ENCODE measurements at places on chromosomes 2 and 18. TPM values are rescaled to one million over a fixed set of nuclear protein-coding genes. Genes with fewer than 3 reads are reported as not detected.
A peak's percentile ranks its signal among the peaks of the same experiment; 100 is the strongest.

DNA sequence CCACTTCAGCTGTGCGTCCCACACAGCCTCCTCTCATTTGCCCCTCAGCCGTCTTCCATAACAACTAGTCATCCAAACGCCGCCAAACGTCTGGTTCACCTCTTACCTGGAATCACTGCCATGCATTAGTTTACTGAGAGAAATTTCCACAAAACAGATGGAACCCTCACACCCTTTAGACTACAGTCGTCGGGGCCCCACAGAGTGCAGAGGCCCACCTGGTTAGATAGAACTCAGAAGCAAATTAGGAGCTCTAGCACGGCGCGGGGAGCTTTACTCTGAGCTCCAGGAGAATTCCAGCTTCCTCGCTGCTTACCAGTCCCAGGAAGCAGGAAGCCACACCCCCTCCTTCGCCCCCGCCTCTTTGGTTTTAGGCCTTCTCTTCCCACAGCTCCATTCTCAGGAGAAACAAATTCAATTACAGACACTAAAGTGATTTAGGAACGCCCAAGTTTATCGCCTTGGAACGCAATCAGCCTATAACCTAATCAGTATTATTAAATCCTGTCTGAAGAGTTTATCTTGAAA lies 9.4 kb downstream of the RNU2-63P start:
- no peak for DNase-seq

- no peak for DNase-seq
Measured at GRCh38 chr2:33605056-33605455, 6.0 kb upstream of the FAM98A start.

DNA sequence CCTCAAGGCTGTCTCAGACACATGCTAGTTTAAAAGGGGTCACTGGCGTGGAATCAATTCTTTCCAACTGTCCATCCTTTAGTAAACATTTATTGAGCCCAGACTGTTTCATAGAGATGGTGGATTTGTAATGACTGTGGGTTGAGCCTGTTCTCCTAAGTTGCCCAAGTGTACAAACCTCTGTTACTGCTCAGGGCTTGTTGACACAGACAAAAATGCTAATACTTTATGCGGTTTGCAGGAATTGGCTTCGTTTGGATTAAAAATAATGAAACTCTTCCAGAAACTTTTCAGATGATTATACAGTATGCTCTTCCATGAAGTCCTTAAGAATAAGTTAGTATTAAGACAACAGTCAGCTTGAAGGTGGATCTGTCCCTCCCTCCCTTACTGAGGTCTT lies 83.6 kb upstream of the MGAT5 start:
- DNase-seq: no peak

- no peak for DNase-seq
Measured at GRCh38 chr2:215712219-215712868, 276.5 kb upstream of the FN1 start.

DNA sequence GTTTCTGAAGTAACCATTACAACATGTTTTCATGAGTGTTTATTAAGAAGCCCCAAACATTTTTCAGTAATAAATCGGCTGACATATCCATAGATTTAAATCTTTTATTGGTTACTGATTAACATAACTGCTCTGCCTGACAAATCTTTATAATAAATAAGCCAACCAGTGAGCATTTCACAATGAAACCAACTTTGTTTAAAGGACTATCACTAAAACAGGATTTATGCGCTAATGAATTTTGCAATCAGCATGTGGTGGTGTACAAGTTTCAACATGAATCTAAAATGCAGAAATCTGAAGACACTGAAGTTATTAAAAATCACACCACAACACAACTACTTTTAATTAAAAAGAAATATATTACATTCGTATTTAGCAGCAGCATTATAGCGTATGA lies 166.7 kb downstream of the MEIS1 start:
- DNase-seq: no peak

- no peak for DNase-seq
Measured at GRCh38 chr18:73563901-73564472, 583.6 kb downstream of the FBXO15 start.

GRCh38 chr2:172181840-172182239 lies 79.1 kb upstream of the DLX2 start:
- DNase-seq: no peak

DNA sequence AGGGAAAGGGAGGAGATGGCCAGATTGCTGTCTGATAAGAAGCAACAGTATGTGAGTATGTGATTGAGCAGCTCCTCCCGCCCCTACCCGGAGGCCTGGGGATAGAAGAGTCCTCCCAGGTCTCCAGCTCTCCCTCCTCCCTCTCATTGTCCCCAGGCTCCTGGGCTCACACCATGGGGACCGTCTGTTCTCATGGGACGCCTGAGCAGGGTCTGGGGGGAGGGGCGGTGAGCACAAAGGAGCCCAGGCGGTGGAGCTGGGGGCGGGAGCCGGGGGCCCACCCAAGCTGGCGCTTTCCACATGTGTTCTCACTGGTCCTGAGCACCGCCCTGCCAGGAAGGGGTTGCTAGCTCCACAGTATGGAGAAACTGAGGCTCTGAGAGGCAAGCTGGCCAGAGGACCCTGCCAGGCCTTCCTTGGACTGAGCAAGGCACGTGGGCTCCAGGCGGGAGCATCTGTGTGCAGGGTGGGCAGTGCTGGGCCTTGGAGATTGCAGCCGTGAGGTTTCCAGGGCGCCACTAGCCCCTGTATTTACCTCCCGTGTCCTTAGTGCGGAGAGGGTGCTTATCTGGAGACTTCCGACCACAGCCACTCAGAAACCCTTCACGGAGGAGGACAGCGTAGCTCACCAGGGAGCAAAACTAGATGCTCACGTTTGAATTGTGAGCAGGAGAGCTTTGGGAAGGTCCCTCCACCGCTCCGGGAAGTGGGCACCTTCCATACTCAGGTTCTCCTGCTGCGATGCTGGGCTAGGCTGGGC lies 37.4 kb downstream of the PDIA6 start:
- DNase-seq: no peak

The SAG gene
- total RNA-seq: not detected

The INHBB gene
- total RNA-seq: 5.4 TPM

DNA sequence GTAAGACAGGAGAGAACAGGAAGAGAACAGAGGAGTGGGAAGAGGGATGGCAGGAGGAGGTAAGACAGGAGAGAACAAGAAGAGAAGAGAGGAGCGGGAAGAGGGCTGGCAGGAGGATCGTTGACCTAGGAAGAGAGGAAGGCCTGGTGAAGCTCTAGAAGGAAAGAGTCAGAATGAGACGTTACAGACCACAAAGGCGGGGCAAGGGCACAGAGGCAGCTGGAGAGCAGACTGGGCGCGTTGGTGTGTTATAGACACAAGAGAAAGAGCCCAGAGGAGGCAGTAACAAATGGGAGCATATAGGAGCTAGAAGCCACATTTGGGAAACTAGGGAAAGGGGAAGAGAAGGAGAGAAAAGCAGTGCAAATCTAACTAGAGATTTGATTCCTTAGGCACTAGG lies 26.6 kb downstream of the PTRHD1 start:
- no peak for DNase-seq

The CCDC68 gene
- 26.3 TPM for total RNA-seq

DNA sequence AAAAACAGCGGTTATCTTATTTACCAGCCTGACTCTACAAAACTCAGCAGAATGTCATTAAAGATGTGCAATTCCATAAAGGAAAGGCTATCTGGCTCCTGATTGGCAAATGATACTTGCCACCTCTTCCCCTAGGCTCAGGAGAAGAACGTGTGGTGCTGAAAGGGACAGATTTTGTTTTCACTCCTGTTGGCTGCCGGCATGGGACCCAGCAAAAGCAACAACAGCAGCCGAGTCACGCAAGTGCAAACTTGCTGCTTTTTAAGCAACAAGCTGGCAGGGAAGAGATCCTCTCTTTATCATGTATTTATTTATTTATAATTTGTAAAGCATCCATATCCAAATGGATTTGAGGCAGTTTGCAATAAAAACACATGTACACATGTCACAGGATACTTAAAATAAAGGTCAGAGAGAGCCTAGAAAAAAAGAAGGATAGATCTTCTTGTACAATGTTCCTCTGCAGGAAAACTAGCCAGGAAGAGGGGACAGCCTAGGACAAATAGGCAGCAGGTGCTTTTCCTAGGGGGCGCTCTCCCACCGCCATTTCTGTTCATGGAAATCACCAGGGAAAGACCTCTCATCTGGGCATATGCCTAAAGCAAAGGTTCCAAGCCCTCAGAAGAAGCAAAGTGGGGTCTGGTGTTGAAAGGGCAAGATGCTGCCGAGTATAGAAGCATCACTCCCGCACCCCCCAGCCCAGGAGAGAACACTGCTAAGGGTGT lies 799.3 kb downstream of the BCL11A start:
- DNase-seq: no peak

GRCh38 chr2:223585666-223586065 lies 16.5 kb downstream of the SCG2 start:
- DNase-seq: no peak

The RETSAT gene
- 33.6 TPM for total RNA-seq

DNA sequence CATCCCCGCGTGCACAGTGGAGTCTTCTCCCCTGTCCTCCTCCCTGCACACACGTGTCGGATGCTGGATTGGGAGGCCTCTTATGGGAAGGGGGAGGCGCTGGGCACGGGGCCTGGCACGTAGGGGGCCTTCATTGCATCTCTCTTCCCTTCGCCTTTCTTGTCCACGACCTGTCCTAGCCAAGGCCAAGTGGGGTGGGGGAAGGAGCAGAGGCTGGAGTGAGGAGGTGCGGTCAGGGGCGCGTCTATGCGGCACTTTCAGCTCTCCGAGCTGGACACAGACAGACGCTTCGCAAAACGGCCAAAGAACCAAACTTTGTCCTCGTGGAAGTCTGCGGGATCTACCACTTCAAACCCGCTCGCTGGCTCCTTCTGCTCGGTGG lies 13.4 kb downstream of the ALPG start:
- DNase-seq: no peak

GRCh38 chr2:173898178-173898668 lies 67.0 kb downstream of the SP3 start:
- DNase-seq: no peak

DNA sequence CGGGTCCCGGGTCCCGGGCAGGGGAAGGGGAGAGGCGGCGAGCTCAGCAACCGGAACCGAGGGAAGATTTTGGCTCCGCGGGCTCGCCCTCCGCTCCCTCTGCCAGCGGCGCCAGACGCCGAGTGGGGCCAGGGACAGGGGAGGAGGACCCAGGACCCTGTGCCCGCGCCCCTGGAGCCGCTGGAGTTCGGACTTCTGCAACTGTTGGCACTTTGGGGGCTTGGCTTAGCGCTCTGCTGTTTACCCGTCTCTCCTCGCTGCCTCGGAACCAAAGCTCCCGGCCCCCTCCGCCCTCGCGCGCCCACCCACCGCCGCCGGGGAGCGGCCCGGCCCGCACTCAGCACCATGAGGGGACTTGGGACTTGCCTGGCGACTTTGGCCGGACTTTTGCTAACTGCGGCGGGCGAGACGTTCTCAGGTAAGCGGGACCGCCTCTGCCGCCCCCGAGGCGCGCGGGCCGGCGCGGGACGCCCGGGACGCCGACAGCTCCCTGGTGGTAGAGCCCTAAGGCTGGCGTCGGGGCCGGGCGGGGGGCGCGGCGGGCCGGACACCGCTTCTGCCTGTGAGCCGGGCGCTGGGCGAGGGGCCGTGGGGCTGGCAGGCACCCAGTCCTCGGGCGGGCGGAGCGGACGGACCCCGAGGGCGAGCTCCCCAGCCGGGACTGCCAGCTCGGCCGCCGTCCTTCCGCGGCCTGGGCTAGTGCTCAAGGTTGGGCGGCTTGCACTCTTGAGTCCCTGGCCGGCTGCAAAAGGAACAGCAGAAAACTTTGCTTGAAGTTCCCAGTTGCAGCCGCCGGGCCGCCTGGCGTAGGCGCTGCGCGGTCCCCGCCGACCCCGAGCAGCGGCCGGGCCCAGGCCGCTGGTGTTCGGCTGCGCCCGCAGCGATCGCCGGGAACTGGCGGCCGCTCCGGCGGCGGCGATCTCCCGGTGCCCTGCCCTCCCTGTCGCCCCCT lies 634 bp downstream of the PTPRM start:
- peak; percentile 43 for DNase-seq

DNA sequence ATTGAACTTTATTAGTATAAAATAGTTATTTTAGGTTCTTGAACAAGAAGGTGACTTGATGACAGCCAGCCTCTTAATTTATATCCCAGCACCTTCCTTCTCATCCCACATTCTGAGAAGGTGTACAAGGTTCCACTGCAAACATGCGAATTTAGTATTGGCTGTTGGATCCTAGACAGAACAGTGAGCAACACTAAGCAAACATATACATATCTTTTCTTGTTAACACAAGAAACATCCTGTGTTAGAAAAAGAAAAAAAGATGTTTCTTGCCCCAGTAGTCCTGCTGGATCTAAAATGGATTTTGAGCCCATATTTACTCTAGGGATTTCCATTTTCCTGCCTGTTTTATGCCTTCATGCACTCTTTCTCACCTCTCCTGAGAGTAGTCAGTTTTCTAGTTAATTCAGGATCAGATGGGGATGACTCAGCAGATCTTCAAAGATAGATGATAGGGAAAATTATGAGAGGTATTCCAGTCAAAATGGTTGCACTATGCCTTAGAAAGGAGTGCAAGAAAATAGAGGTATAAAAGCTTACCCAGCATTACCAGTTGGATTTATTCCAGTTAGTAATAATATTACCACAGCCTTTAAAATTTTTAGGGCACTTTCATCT lies 336.5 kb downstream of the MEIS1 start:
- DNase-seq: no peak

The ST6GAL2 gene
- 0.51 TPM for total RNA-seq

The DYNC2LI1 gene
- 68.4 TPM for total RNA-seq

The KLHL30 gene
- 3.3 TPM for total RNA-seq

GRCh38 chr2:215777465-215778044 lies 235.8 kb downstream of the MREG start:
- DNase-seq: peak; percentile 31

The C2orf66 gene
- not detected for total RNA-seq

The PLEK gene
- total RNA-seq: 7.5 TPM

The AGXT gene
- total RNA-seq: not detected

- no peak for DNase-seq
Measured at GRCh38 chr2:212311807-212312404, 226.7 kb downstream of the ERBB4 start.

The TYW5 gene
- total RNA-seq: 2.8 TPM

GRCh38 chr2:108787216-108787541 lies 608 bp downstream of the CCDC138 start:
- DNase-seq: no peak

GRCh38 chr18:48208432-48209140 lies 200.6 kb downstream of the ZBTB7C start:
- no peak for DNase-seq
